ENCODE measurements at places on chromosomes 3 and 15.
A peak's percentile ranks its signal among the peaks of the same experiment; 100 is the strongest.

DNA sequence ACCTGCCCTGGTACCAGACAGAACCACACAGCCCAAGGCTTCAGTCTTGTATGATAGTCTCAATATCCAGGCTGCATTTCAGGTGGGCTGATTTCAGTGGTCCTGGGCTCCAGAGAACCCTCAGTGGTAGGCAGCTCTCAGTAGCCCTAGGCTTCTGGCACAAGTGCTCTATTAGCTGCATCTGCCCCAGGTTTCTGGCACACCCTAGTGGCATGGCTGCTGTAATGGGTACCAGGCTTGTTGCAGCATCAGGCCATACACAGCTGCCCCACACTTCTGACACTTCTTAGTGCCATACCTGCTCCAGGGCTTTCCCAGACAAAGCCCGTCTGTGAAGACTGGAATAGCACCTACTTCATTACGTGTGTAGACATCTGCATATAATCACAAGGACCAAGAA lies 1062.2 kb upstream of the EPHA6 start:
- no peak for DNase-seq

DNA sequence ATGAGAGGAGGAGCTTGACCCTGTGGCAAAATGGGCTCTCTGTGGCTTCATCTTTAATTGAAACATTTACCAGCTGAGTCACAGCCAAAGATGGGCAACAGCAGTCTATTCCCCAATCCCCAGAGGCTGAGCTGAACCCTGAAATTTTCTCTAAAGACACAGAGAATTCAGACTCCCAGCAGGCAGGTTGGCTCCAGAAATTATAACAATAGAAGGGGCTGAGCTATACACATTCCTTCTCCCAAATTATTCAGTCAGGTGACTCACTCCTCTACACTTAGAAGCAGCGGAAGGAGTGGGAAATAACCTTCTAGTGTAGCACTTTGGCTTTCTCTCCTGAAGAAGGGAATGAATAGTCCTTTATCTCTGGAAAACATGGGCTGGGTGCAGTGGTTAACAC lies 264.3 kb upstream of the ARHGEF26 start:
- DNase-seq: no peak

- DNase-seq: no peak
Measured at GRCh38 chr3:174132421-174133042, 726.6 kb upstream of the NAALADL2 start.

- DNase-seq: peak; percentile 26
Measured at GRCh38 chr3:88005066-88005465, 53.7 kb downstream of the CGGBP1 start.

DNA sequence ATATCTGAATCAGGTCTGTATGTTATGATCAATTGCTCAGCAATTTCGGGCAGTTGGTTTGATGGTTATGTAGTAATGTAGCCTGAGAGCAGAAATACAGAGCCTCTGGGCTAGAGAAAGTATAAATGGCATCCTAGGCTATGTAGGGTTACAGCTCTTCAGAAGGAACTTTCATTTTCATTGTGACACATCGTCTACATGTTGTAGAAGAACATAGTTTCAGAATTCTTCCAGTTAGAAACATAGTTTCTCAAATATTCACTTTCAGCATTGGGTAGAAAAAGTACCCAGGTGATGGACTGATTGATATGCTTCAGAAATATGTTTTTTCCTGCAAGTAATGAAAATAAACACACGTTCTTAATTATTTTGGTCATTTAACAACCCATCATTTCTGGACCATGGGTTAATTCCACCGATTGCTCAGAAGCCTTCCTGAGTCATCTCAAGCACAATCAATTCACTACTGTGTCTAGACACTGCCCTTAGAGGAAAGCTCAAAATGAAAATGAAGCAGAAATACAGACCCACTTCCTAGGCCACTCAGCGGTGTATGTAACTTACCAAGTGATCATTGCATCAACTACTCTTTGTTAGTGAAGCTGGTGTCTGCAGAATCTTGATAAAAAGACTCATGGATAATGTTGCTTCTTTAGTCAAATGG lies 88.8 kb upstream of the TSEN2 start:
- DNase-seq: no peak

DNA sequence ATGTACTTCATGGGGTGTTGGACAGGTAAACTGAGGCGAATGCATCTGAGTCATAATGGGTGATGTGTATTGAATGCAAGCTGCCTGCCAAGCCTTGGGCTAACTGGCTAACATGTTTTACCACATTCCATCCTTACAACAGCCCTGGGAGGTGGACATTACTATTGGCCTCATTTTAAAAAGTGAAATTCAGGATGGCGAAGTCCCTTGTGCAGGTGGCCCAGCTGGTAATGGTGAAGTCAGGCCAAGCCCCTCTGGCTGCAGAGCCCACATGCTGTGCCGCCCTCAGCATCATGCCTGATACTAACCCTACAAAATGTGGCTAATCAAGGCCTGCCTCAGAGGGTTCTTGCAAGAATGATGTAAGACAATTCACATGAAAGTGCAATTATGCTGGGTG lies 60.0 kb upstream of the CHD2 start:
- no peak for DNase-seq

- DNase-seq: no peak
Measured at GRCh38 chr3:121941592-121941991, 47.4 kb downstream of the SLC15A2 start.

DNA sequence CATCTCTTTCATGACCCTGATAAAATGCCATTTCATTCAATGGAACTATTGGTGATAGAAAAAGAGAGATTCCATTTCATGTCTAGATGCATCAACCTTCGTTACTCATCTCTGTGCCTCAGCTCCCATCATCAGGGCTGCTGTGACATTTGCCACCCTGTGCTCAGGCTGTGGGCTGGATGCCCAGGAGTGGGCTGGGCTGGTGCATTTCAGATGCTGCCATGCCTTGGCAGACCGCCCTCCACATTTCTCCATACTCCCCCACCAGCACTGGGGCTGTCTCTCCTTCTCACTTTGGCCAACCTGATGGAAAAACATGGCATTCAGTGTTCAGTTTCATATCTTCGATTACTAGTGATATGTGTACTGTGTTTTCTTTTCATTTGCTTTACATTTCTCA lies 59.1 kb downstream of the DNASE1L3 start:
- DNase-seq: no peak

DNA sequence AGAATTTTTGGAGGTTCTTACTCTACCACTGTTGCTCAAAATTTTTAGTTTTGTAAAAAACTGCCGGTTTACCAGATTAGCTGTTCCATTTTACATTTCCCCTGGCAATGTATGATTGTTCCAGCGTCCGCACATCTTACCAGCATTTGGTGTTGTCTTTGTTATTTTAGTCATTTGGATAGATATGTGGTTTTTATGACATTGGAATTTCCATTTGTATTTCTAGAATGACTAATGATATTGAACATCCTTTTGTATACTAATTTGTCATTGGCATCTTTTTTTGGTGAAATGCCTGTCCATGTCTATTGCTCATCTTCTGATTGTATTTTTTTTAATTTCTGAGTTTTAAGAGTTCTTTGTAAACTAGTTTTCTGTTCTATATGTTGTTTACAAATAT lies 28.5 kb downstream of the LRRC28 start:
- DNase-seq: no peak

DNA sequence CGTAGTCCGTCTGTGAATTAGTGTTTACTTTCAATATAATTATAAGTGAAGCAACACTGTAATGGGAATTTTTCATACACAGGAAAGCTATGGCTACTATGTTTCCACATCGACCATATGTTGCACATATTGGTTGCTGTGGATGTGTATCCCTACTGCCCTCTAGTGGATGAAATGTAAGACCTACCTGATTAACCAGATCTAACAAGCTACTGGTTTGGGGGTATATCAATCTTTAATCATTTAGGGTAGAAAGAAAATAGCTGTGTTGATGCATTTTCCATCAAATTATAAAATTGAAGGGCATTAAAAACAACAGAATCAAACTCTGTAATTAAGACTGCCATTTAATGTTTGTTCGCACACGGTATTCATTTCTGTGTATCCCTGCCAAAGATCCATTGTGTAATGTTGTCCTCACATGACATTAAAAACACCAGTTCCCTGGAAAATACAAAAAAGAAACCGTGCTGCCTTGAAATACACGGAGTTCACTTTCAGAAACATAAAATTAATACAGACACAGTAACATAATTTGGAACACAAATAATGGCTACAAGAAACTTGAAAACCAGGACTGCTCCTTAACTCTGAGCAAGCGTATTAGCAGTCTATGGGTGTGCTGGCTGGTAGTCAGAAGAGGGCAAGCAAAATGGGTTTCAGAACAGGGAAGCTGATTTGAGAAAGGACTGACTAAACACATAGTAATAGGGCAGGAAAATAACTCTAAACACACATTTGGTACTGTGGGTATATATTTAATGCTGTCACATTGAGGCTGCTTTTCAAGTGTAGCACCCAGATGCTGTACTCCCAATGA lies 125.1 kb downstream of the TIGIT start:
- peak; percentile 71 for DNase-seq

GRCh38 chr3:69536306-69537020 lies 150.6 kb upstream of the FRMD4B start:
- DNase-seq: no peak

DNA sequence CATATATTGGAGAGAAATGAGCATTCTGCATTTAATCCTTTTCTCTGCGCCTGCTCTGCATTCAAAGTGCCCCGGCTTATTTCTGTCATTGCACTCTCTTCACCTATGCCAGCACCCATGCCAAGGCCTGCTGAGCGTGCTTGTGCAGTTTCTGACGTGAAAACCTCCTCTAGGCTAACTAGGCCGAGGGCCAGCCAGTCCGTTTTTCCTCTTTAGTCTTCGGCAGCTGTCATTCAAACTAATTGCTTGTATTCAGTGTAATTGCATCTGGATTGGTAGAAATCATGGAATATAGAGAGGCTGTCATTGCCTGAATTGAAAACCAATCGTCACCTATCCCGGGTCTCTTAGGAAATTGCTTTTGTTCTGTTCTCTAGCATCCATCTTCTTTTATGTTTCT lies 94.0 kb downstream of the ARPP21 start:
- no peak for DNase-seq

- peak; percentile 11 for DNase-seq
Measured at GRCh38 chr3:45225465-45226205, 452 bp downstream of the TMEM158 start.

DNA sequence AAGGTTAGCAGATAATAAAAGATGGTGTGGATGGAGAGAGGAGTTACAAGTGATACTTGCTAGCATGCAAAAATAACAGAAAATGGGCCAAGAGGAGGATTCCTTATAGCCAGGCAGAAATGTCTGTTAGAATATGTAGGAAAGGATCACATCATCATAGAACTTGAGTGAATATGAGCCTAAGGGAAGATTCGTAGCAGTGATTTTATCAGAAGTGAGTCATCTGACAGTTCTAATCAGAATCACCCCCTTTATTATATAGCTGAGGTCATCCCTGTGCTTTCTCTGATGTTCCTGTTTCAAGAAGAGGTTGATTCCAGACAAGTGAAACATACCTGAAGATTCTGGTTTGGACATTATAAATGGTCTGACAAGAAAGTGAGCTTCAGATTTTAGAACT lies 22.9 kb downstream of the EXOG start:
- DNase-seq: no peak

DNA sequence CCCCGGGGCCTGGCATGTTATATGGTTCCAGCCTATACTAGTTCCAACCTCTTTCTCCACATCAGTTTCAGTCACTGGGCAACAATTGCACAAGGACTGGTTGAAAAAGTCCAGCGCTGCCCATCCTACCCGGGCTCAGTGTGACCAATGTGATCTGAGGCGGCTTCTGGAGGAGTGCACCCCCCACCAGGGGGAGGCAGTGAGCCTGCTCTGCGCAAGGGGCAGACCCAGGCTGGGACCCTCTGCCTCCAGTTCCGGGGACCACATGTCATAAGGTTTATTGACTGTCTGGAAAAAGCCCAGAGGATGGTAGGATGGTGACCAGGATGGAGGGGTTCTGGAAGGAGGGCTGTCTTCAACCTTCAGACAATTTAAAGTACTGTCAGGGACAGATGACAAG lies 25.6 kb upstream of the NR2E3 start:
- no peak for DNase-seq

- no peak for DNase-seq
Measured at GRCh38 chr3:145639003-145639606, 521.9 kb downstream of the PLOD2 start.

DNA sequence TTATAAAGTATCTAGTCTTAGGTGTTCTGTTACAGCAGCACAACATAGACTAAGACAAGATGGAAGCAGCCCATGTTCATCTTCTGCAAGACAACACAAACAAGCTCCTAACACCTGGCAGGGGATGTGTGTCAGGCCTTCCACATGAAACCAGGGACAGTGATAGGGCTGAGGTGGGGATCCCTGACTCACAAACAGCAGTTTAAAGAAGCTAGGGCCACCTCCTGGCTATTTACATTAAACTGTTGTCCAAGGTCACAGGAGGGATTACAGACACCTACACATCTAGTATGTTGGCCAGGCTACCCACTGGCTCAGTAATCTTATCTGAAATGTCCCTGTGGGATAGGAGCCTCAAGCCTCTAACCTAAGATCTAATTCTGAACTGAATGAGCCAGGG lies 211.3 kb downstream of the MINAR1 start:
- no peak for DNase-seq

- no peak for DNase-seq
Measured at GRCh38 chr3:166706094-166706493, 674.0 kb downstream of the ZBBX start.

GRCh38 chr3:103056542-103056941 lies 621.7 kb downstream of the ZPLD1 start:
- no peak for DNase-seq

DNA sequence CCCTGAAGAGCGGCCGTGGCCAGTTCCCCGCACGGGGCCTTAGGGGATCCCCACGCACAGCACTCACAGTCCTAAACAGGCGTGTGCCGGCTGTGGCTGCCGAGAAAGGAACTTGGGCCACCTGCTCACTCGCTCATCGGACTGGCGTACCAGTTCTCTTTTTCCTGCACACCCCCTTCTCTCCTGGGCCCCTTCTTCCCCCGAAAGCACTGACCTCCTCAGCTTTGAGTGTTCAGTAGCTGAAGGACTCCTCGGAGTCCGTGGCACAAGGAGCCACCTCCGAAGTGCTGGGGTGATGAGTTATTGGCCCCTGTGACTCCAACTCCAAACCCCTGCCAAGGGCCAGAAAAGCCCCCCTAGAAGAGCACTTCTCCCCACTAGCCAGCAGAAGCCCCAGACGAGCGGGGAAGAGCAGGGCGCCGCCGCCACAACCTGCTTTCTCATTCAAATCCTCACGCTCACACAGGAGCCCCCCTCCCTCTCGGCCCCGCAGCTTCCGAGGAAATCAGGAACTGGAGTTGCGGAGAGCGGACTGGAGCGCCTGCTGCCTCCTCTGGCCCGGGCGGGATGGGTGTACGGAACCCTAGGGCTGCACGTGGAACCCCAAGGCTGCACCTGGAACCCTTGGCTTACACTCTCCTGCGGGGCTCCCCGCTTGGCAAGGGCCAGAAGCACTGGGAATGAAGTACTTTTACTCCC lies at the start of gene PLCH1:
PLCH1 (minus strand) TSS at position 446 of the 699 bp plus-strand sequence. CDS start 40,847 bp downstream, outside the sequence.
- DNase-seq: peak; percentile 87

GRCh38 chr3:138186221-138186620 lies 880 bp upstream of the ARMC8 start:
- DNase-seq: no peak
